ENCODE measurements at places on chromosomes 4 and X.

DNA sequence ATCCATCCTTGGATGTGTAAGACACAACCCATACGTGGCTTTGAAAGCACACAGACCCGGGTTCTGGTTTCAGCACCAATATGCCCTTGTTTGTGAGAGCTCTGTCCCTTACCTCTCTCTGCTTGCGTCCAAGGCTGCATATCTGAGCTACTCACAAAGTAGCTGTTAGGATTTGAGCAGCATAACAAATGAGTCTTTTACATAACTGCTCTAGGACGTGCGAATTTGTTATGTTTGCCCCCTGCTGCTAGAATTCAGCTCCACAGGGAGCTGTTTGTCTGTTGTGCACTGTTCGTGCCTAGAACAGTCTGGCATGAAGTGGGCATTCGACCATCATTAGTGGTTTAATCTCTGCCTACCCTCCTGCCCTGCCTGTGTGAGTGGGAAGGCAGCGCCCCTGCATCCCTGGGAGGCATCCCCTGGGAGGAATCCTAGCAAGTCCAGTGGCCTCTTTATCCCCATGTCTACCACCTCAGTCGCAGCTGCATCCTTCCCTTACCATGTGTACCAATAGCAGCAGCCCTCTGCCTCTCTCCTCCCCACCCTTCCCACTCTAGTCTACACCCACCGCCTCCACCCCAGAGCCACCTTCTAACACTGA lies 42.1 kb downstream of the SLC2A9 start:
- DNase-seq, result no peak

DNA sequence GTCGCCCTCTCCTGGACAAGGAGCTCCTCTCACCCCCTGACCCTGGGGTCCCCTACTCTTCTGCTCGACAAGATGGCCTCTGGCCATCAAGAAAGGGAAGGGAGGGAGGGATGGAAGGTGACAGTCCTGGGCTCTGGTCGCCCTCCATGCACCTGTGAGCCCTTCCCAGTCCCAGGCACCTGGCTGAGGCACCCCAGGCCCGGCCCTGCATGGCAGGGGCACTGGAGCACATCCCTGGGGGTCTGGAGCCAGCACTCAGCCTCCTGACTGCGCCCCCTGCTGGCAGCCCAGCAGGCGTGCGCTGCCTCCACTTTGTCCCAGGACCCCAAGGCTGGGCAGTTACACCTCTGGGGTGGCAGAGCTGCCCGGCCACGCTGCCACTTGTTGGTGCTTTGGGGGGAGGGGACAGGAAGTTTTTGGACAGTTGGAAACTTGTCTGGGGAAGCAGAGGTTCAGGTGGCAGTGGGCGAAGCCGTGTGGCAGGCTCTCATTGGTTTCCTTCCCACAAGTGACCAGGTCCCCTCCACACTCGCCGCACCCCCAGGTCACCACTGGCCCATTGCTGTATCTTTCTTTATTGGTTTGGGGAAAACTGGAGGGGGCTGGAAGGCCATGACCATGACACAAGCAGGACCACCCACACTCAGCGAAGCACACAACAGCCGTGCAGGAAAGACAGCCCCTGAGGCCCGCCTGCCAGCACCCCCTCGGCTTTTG lies 4.3 kb downstream of the PNCK start:
- DNase-seq, result no peak

- no peak for DNase-seq
Measured at GRCh38 chr4:127730142-127730913, at the start of gene SLC25A31. Gene SLC25A31, plus strand, starts transcription at chr4:127730400. Its CDS starts 146 bp downstream, at chr4:127730546.

GRCh38 chrX:70461026-70461425 lies 16.4 kb downstream of the DLG3 start:
- DNase-seq, result no peak

- no peak for DNase-seq
Measured at GRCh38 chrX:121949041-121949760, 901.8 kb downstream of the GLUD2 start.

- DNase-seq, result peak; percentile 31
Measured at GRCh38 chr4:15963001-15963451, at the start of gene FGFBP2. Gene FGFBP2, minus strand, starts transcription at chr4:15963175. Its CDS starts 46 bp downstream, at chr4:15963129.

GRCh38 chrX:82087699-82088098 lies 885.8 kb downstream of the SH3BGRL start:
- DNase-seq, result no peak

Measured in stimulated activated CD8-positive, alpha-beta memory T cell treated with anti-CD3 and anti-CD28 coated beads, Interleukin-7, amount 100 ng/mL, for 1 hour (primary cell).